Stimulated activated CD8-positive, alpha-beta memory T cell treated with anti-CD3 and anti-CD28 coated beads, Interleukin-7, amount 100 ng/mL, for 1 hour (primary cell): ENCODE measurements at places on chromosomes 3 and 15.

DNA sequence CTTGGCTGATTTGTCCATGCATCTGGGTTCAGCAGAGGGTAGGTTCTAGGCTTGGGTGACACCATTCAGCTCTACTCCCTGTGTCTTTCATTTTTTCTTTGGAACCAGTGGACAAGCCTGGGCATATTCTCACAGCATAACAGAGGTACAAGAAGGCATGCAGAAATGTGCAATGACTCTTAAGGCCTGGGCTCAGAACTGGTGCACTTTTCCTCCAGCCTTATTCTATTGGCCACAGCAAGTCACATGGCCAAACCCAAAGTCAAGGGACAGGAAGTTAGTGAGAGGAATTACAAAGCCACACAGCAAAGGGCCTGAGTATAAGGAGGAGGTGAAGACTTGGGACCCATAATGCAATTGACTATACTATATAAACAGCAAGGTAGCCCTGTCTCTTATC is 200.9 kb upstream of the CTDSPL start:
- no peak for DNase-seq

DNA sequence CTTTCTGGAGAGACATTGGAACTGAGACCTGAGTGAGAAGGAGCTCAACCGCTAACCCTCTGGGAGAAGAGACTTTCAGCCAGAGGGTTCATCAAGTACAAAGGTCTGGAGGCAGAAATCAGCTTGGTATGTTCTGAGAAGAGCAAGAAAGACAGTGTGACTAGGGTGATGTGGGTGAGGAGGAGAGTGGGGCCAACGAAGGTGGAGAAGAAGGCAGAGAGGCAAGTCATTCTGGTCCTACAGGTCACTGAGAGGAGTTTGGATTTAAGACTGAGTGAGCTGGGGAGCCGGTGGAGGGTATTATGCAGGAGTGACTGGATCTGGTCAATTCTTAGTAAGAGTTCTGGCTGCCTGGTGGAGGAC is 12.2 kb downstream of the XIRP1 start:
- no peak for DNase-seq

GRCh38 chr15:59222906-59223550 is 16.4 kb downstream of the LDHAL6B start:
- DNase-seq = no peak

DNA sequence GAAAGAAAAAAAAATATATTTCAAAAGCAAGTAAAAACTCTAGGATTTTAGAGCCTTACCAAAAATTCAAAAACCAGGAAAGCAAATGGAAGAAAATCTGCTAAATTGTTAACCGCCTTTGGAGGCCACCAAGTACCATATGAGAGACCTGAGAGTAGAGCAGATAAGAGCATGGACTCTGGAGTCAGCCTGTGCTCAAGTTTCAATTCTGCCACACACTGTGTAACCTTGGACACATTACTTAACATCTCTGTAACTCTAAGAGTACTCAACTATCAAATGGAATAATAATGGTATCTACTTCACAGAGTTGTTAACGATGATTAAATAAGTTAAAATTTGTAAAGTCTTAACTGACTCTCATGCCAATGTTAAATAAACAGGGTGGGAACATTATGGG is 12.7 kb downstream of the RBSN start:
- DNase-seq = no peak

DNA sequence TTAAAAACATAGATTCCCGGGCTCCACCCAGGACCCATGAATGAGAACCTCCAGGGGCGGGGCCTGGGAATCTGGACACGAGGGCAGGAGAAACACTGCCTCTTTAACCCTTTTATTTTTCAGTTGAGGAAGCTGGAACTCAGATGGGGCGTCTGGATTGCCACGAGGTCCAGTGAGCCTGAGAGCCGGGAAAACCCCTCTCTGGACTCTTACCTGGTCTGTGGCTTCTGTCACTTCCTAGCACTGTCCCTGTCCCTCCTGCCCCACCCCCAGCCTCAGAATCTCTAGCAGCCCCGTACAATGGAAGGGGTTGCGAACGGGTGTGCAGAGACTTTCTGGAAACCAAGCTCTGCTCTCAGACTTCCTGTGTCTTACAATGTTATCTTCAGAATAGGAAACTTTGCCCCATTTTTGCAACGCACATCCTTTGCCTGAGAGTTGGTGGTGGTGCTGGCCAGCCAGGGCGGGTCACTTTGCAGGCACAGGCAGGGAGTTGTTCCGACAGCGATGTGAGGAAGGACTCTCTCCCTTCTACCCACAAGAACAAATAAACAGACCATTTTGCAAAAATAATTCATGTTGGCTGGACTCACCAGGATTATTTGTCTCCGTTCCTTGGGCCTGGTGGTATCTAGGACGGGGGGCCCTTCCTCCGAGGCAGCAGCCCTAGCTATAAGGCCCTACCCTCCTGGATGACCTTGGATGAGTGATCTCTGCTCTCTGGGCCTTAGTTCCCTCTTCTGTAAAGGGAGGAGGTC is 59.1 kb downstream of the SMAD6 start:
- DNase-seq = no peak

- no peak for DNase-seq
Observed at GRCh38 chr3:142987080-142987700, 14.2 kb upstream of the U2SURP start.

DNA sequence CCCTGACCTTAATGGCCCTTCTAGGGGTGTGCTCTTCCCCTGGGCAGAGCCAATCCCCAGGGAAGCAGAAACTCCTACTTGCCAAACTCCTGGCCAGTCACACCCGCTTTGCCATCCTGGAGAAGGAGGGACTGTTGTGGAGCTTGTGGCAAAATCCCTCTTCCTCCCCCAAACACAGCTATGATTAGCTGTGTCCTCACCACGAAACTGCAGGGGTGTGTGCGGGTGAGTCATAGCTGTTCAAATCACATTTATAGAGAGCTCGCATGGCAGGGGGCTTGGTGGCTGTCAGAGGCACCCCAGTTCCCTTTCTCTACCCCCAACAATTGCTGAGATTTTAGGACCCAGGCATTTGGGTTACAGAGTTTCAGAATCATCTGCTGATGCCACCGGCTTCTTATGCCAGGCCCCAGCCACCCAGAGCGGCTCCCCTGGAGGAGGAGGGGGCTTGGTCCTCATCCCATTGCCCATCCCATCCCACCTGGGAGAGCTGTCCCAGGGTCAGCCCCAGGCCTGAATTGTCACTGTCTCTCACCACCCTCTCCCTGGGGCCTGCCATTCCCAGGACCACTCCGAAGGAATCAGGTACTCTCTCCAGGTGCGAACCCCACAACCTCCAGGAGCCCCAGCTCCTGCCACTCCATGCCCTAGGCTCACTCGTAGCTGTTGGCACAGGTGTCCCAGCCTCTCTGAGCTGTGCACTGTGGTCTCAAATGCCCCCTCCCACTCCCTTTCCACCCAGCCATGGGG is 28.8 kb upstream of the MAGEF1 start:
- DNase-seq = no peak

DNA sequence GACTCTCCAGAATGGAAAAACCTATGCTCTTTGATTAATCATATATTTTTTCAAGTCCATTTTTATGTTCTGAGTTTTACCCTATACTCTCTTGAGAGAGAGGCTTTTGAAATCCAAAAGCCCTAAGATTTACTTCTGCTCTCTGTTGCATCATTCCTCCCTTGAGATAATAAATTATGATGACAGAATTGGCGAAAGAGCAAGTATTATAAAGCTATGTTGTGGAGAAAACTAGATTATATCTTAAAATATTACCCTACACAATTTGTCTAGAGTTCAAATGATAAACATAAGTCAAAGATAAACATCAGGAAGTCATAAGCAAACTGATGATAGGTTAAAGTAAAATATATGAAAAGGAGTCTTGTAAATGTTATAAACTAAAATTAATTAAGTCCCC is 293.4 kb upstream of the MME start:
- DNase-seq = no peak

GRCh38 chr15:84910928-84911623 is 26.6 kb downstream of the SLC28A1 start:
- DNase-seq = no peak

- DNase-seq = no peak
Observed at GRCh38 chr15:78716651-78717050, 75.6 kb upstream of the CHRNB4 start.

- DNase-seq = no peak
Observed at GRCh38 chr3:149382101-149382467, 4.6 kb upstream of the TM4SF1 start.

- DNase-seq = no peak
Observed at GRCh38 chr3:137641879-137642704, 122.0 kb upstream of the SOX14 start.

DNA sequence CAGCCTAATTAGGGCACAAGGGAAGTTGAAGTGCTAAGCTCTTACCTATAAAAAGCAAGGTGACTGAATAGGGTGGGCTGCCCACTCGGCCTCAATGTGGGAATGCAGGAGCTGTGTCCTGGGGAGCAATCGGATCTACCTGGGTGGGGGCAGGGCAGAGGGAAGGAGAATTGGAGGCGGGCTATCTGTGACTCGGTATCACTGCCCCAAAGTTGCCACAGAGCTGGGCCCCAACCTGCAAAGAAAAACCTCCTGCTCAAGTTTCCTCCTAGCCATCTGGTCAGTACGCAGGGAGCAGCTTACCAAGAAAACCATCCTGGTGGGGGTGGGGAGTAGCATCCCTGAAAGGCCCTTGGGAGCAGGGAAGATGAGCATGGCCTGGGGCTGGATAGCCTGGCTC is 10.7 kb downstream of the CIB2 start:
- DNase-seq = no peak

GRCh38 chr15:88321271-88321670 is 64.7 kb upstream of the NTRK3 start:
- DNase-seq = no peak

DNA sequence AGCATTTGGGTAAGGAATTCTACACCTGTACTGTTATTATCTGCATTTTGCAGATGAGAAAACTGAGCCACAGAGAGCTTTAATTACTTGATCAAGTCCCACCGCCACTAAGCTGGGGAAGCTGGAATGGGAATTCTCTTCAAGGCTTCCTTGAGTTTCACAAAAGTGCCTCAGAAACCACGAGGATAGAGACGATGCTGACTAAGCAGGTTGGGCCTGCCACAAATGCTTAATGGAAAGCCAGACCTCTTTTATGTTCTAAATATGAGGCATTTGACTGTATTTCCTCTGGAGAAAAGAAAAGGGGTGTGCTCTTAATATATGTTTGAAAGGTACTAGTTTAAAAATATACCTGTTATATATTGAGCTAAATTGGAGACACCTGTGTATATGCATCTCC is 34.7 kb downstream of the ADAMTS9 start:
- no peak for DNase-seq

- DNase-seq = no peak
Observed at GRCh38 chr15:35055416-35056105, 29.5 kb downstream of the NANOGP8 start.

GRCh38 chr15:47383801-47384200 is 333.5 kb upstream of the SEMA6D start:
- DNase-seq = no peak

DNA sequence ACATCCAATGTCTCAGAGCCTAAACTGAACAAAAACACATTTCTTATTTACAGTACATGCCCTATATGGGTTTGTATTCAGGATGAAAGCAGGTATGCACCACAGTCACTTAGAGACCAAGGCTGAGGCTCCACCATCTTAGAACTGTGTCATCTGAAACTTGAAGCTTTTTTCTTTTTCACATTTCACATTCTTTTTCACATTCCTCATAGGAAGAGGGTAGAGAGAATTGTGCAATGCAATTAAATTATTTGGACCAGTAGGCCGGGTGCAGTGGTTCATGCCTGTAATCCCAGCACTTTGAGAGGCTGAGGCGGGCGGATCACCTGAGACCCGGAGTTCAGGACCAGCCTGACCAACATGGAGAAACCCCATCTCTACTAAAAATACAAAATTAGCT is 591.0 kb downstream of the MECOM start:
- DNase-seq = no peak

DNA sequence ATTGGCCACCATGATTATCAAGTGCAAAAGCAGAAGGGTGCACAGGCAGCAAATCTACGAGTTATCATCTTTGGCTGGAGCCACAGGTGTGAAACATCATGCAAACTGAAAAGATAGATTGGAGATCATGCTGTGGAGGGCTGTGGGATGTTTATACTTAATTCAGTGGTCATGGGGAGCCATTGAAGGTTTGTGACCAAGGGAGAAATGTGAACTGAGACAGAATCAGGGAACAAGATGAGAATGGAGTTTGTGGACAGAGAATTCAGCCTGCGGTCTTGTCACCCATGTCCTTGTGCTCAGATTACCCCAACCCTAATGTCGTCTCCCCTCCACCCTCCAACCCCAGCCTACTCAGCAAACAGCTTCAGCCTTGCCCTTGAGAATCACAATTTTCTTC is 62.9 kb upstream of the ACAN start:
- DNase-seq = no peak

- no peak for DNase-seq
Observed at GRCh38 chr15:63701365-63701764, 104.2 kb downstream of the FBXL22 start.

DNA sequence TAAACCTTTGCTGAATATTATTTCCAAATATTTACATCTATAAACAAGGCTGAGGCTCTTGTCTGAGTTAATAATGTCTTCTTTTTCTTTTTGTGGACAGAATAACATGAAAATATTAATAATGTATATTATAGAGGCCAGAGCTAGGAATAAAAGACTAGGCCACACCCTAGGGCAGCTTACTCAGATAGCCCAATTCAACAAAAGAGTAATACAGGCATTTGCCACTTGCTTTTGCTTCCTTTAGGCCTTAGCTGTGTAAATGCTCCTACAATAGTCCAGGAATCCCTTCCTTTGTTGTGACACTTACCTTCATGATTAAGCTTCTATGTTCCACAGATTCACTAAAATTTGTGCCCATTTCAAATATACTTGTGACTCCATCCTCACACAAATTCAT is 16.5 kb downstream of the IMPG2 start:
- no peak for DNase-seq

- no peak for DNase-seq
Observed at GRCh38 chr3:185924375-185924774, 13.4 kb downstream of the TRA2B start.

DNA sequence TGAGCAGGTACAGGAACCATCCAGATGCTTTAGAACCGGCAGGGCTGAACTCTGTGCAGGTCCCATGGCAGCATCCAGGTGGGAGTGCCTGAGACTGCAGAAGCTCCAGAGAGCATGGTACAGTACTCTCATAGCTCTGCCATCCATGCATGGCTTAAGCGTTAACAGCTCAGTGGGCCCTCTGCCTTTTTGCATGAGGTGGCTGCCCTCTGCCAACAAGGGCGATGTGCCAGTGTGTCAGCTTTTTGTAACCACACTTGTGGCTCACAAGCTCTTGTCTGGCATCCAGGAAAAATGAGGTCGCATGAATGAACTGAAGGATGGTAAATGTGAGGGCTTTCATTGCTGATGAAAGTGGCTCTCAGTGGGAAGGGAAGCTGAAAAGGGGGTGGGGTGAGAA is 950.1 kb downstream of the DIPK2A start:
- DNase-seq = no peak

- no peak for DNase-seq
Observed at GRCh38 chr3:5948084-5948483, 760.6 kb downstream of the EDEM1 start.

- DNase-seq = no peak
Observed at GRCh38 chr3:194905696-194906095, 220.0 kb downstream of the FAM43A start.

- no peak for DNase-seq
Observed at GRCh38 chr3:151733613-151734012, at the start of gene AADACL2. TSS of gene AADACL2 (plus strand) at chr3:151733927. CDS start at chr3:151734036, 109 bp downstream.

- DNase-seq = no peak
Observed at GRCh38 chr3:140568842-140569520, 108.9 kb upstream of the TRIM42 start.
